ENCODE measurements at places on chromosomes 3 and 15.
A peak's percentile ranks its signal among the peaks of the same experiment; 100 is the strongest.

- no peak for DNase-seq
Observed at GRCh38 chr15:75347222-75348033, 589 bp downstream of the NEIL1 start.

DNA sequence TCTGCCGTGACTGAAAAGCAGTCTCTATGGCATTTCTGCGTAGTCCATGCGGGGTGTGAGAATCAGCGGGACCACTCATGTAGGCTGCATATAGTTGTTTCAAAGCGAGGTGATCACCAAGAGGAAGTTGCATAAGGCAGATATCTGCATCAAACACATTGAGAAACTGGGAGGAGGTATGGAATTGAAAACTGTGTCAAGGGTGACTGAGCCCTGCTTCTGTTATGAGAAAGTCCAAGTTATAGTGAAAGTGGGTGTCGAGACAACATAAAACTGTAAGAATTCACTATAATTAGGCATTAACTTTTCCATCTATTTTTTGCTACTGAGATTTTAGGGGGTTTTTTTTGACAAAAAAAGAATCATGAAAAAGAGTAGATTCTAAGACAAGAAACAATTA lies 109.3 kb downstream of the ZIC1 start:
- DNase-seq, result no peak

GRCh38 chr15:22845289-22845900 lies 6.9 kb downstream of the NIPA2 start:
- no peak for DNase-seq

DNA sequence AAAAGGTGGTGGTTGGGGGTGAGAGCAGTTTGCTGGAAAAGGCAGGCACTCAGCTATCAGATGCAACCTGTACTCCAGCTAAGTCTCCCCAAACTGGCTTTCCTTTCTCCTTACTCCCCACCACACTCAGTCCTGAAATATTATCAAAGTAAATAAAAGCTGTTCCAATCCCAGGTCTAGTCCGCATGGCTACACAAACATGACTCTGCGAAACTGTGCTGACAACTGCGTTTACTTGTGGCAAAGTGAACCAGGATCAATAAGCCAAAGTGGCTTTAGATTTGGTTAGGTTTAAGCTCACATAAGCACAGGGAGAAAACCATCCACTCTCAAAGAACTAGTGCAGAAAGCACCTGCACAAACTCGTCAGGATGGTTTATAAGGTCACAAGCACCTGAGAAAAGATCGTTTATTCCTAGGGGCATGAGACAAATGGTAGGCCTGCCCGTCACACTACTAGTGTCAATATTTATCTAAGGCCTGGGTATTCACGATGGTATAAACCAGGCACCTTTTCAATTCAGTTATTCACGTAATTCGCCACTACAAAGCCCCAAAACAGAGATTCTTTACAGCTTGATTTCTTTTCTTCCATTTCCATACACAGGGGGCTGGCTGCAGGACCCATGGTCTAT lies 25.3 kb downstream of the LRIG1 start:
- DNase-seq, result no peak

DNA sequence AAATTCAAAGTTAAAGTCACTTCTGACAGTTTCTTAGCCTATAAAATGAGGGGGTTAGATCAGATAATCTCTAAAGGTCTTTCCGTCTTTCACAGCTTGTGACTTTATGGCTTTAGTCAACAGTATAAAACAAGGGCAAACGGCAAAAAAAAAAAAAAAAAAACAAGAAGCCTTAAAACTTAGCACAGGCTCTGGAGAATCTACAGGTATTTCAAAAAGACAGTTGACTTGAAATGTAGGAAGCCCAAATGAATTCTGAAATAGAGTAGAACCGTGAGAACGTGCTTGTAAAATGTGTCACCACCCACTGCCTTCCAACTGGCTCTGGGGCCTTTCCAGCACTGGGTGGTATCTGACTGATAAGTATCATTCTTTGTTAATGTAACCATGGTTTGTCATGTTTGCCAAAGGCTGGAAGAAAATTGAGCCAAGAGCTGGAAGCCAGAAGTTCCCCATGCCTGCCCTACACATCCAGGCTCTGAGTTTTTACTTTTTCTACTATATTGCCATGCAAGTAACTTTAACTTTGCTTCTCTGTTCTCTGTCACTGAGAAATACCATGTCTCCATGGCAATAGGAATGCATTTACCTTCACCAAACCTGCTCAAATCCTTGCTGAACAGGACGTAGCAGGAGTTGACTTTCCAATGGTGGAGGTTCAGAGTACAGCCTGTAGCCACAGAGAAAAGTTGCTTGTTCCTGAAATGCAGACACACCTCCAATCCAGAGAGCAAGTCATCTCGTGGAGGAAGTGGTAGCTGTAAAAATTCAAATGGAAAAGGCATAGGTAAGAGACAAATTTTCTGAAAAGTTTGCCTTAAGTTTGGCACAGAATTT lies 35.8 kb upstream of the THSD4 start:
- DNase-seq, result peak; percentile 38

- no peak for DNase-seq
Observed at GRCh38 chr3:114336122-114336697, 42.4 kb downstream of the TIGIT start.

- no peak for DNase-seq
Observed at GRCh38 chr3:178244733-178245709, 291.2 kb upstream of the KCNMB2 start.

- no peak for DNase-seq
Observed at GRCh38 chr3:42850263-42850662, 25.4 kb downstream of the CYP8B1 start.

GRCh38 chr3:56795829-56796185 lies 5.9 kb downstream of the ARHGEF3 start:
- DNase-seq, result no peak

Data from RCC 7860 (cell line).